Lower lobe of right lung (tissue), 2 donors: ENCODE measurements at places on chromosomes 7 and 10. TPM values are rescaled to one million over a fixed set of nuclear protein-coding genes. Genes with fewer than 3 reads are reported as not detected.

INSYN2A gene
- not detected for total RNA-seq

DNA sequence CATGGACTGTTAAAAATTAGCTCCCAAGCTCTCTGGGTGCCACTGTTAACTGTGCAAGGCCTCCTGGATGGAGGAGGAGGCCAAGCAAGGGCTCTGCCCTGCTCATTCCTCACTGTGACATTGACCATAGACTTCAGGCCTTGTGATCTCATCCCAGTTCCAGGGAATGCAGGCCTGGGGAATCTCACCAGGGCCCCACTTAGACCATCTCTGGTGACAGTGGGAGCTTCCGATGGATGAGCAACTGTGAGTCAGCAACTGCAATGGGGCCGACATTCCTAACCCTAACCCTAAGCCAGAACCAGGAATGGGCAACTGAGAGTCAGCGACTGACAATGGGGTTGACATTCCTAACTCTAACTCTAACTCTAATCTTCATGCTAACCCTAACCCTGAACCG lies 50.4 kb upstream of the MSMB start:
- no peaks in the 10 kb centered on the region for H3K27me3 ChIP-seq
- no peaks in the 10 kb centered on the region for H3K36me3 ChIP-seq
- H3K4me3 ChIP-seq = no peak overlapping the region
- no peak for DNase-seq

GRCh38 chr7:67309764-67310549 lies 313.3 kb downstream of the TYW1 start:
- H3K4me1 ChIP-seq = no peaks in the 10 kb centered on the region
- H3K4me3 ChIP-seq = no peak overlapping the region
- no peak overlapping the region for H3K27ac ChIP-seq
- DNase-seq = no peak

DNA sequence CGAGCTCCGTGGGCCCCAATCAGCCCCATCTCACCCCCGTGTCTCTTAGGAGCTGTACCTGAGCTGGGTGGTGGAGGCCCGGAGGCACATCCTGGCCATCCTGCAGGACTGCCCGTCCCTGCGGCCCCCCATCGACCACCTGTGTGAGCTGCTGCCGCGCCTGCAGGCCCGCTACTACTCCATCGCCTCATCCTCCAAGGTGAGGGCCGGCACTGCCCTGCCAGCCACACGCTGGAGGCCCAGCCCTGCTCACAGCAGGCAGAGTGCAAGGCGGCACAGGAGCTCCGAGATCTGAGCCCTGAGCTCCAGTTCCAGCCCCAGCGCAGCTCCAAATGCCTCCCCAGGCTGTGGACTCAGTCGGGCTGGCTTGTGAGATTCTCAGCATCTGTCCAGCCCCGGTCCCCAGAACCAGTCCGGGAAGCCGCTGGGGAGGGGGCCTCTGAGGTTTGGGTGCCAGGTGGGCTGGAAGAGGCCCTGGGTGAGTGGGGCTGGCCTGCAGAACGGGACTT lies 9.3 kb downstream of the TMEM120A start:
- H3K36me3 ChIP-seq = peaks cover 81% of the 10 kb centered on the region
- no peak overlapping the region for H3K4me3 ChIP-seq
- DNase-seq = no peak
- no peak overlapping the region for H3K27ac ChIP-seq

GRCh38 chr7:16271990-16272665 lies 149.2 kb downstream of the CRPPA start:
- H3K27me3 ChIP-seq = no peaks in the 10 kb centered on the region
- no peaks in the 10 kb centered on the region for H3K4me1 ChIP-seq
- H3K36me3 ChIP-seq = no peaks in the 10 kb centered on the region
- H3K27ac ChIP-seq = no peak overlapping the region

GRCh38 chr7:79668292-79668691 lies 214.8 kb upstream of the MAGI2 start:
- no peak overlapping the region for H3K27ac ChIP-seq
- DNase-seq = no peak
- no peaks in the 10 kb centered on the region for H3K36me3 ChIP-seq
- no peaks in the 10 kb centered on the region for H3K4me1 ChIP-seq
- H3K27me3 ChIP-seq = no peaks in the 10 kb centered on the region
- no peak overlapping the region for H3K4me3 ChIP-seq
